HEK293T (cell line): ENCODE measurements at places on chromosomes 1 and 21.
A peak's percentile ranks its signal among the peaks of the same experiment; 100 is the strongest.

DNA sequence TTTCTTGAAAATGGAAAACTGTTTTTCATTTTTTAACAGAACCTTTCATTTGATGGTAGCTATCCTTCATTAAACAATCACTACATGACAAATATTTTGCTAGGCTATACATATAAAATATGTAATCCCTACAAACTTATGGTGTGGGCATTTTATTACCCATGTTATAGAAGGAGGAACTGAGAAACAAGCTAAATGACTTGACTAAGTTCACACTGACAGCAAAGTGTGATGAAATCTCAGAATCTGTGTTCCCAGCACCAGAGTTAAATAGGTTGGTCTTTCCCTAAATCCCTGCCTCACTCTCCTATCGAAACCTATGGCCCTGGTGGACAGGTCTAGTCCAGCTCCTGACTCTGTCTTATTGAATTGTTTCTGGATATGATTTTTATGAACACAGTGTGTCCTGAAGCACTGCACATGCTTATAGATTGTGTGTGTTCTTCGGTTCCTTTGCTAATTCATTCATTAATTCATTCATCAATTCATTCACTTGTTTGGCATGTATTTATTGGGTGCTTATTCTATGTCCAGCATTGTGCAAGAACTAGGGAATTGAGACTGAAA lies 301.0 kb downstream of the GRIK1 start:
- DNase-seq: no peak

- DNase-seq: peak; percentile 33
Observed at GRCh38 chr1:94970783-94971182, 43.9 kb upstream of the CNN3 start.

DNA sequence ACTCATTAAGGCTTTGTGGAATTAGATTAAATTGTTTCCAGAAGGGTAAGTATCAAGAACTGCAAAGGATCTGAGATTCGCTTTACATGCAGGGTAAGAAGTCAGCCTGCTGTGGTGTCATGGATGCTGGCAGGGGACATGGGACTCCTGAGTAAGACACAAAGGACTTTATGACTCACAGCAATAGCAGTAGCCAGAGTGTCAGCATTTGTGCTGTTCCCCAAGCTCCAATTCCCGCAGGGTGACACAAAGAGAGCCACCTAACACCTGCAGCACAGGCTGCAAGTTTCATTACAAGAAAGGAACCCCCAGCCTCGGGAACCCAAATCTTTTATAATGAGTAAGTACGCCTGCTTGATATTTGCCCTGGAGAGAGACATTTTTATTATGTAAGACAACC lies 298.1 kb upstream of the POU3F1 start:
- no peak for DNase-seq

DNA sequence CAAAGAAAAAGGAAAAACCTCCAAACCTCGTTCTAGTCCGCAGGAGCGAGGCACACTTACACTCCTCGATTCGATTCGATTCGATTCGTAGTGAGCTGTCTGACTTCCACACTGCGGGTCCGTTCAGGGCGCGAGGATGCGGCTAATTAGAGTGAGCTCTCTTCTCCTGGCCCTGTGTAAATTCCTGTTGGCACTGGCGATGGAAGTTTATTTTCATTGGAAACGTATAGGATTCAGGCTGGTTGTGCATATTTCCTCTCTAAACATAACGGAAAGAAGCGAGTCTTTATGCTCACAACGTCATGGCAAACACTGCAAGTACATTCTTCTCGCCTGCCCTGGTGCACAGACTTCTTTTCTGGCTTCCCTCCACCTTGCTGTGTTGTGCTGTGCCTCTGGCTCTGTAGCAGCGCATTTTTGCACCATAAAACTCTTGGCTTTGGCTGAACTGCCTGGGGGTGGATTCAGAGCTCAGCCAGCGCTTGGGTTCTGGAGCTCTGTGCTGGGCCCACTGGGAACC lies 2.7 kb downstream of the HUNK start:
- DNase-seq: no peak

DNA sequence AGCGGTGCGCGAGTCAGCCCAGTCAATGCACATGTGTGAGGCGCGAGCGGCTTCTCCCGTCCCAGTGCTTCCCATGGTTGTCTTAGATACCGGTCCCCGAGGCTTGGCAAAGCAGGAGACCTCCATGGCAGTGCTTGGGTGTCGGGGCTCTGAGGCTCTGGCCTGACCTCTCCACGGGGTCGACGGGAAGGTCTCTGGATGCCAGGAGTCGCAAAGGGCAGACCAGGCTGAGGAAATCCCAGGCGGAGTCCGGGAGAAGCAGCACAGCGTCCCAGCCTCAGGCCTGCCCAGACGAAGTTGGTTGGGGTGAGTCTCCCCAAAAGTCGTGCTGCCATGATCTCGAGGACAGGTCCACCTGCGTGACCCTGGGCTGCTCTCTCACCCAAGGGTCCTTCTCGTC lies 3881.6 kb downstream of the SRGAP2C start:
- no peak for DNase-seq

DNA sequence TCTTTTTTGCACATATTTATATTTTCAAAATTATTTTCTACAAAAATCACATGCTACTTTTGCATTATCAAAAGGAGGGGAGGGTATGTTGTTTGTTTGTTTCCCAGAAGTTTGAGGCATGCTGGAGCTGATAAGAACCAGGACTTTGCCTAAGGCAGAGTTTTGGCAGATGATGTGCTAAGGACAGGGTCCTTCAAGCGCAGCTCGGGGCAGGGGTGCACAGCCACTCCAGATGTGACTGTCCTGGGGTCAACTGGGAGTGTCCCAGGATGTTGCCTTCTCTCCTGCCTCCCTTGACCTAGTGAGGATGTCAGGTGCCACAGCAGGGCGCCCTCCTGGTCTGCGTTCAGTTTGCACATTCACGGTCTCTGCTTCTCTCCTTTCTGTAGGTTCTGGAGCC lies 42.6 kb upstream of the SRRM1 start:
- DNase-seq: no peak

DNA sequence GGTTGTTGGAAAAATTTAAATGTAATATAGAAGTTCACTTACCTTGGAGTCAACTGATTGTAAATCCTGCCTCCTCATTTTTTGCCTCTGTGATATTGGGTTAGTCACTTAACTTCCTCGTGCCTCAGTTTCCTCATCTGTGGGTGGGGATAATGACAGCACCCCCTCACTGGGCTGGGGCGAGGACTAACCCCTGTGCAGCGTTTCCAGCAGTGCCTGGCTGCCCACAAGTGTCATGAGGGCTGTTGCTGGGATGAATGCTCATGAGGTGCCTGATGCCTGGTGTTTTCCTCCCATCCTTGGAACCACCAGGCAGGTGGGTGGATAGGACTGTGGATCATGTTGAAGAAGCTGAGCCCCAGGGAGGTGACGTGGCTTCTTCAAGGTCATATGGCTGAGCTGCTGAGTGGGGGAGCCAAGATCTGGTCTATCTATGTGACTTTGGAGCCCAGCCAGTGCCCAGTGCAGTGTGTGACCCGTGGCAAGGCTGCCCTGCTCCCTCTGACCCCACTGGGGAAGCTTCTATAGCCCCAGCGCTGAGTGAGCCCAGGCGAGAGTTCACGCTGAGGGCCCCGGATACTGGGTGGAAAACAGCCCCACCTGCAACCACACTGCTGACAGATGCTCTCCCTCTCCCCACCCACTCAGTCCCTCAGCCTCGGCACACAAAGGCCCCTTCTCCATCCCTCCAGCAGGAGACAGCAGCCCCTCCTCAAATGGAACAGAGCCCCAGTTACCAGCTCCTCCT lies 446.0 kb downstream of the PTPRU start:
- no peak for DNase-seq

DNA sequence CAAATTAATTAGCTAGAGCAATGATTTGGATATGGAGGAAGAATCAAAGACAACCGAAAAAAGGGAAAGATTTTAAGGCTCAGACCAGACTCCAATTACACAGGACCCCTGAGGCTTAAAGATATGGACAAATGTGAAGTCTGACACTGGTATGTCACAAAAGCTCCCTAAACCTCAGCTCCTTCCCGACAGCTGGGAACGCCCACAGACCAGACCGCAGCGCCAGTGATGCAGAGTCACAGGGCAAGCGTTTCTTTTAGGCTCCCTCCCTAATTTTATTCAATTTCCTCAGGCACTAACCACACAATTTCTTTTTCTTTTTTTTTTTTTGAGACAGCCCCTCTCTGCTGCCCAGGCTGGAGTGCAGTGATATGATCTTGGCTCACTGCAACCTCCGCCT lies 40.2 kb downstream of the NID1 start:
- no peak for DNase-seq

DNA sequence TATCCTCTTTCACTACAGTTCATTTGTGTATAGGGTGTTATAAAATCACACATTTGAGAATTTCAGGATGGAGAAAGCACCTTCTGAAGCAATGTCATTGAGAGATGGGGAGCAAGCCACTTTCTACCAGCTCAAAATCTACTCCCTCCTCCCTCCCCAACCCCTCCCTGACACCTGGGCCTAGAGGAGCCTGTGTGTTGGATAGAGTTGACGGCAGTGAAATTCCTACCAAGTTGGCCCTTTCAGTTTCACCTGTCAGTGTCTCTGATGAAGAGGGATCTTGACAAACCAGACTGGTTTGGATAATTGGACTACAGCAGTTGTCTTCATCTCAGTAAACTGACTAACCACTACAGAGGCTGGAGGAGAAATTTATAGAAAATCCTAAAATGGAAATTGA lies 125.0 kb upstream of the HOOK1 start:
- DNase-seq: no peak

DNA sequence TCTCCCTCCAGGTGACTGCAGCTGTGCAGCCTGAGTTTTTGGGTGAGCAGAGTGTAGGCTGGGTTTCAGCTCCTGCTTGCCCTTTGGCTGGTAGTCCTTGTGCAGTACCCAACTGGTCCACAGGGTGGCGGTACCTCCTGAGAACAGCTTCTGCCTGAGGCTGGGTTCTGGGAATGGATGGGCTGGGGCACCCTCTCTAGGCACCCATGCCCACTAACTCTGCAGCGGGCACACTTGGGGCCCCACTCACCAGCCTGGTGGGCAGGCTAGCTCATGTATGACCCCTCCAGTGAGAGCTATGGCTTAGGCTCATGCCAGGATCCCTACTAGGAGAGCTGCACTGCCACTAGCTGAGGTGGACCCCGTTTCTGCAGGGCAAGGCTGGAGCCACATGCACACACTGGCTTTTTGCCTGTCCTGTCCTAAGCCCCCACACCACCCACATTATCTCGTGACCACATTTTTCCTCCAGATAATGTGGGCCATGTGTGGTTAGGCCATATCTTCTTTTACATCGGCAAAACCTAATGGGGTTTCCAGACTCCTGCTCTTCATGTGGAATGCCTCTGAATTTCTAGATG lies 15.5 kb upstream of the GSTM4 start:
- peak; percentile 85 for DNase-seq

GRCh38 chr1:152043870-152044269 lies 7.1 kb upstream of the S100A11 start:
- no peak for DNase-seq

DNA sequence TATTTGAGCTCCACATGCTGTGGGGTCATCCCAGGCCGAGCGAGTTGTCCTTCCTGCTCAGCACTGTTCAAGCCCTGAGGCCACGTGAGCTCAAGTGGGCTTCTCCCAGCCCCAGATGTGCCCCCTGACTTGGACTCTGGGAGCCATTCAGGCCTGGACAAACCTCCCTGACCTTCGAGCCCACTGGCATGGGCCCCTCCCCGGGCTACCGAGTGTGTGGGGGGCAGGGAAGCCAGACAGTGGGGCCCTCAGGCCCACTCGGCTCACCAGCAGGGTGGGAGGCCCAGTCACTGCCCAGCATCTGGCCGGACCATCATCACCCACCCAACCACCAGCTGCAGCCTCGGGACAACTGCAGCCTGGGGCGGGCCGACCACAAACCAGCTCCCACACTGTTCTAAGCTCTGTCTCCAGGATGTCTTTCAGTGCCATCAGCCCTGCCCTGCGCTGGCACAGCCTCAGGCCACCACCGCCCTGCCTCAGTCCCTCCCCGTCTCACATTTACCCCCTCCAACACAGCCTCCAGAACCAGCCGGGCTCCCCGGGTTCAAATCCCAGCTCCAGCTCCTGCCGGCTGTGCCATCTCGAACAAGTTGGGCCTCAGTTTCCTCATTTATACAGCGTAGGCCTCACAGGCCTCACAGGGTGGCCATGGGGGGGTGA lies 20.9 kb upstream of the PLEKHG5 start:
- no peak for DNase-seq

DNA sequence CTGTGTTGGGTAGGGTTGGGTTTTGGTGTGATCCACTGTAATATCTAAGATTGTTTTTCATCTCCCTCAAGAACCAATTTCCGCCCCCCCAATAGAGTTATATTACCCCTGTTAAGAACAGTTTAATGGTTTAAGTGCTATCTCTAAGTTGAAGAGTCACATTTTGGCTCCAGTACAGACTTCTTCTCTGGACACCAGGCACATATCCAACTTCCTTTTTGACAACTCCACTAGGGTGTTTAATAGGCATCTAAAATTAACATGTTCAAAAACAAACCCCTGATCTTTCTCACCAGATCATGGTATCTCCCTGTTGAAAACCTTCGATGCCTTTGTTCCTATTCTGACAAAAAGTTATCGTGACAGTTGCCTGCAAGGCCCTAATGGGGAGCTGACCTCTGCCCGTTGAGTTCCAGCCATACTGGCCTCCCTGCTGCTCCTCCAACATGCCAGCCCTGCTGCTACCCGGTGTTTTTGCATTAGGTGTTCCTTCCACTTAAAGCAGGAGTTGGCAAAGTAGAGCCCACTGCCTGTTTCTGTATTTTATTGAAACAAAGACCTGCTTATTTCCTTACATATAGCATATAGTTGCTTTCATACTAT lies 18.6 kb downstream of the USP24 start:
- DNase-seq: no peak

- DNase-seq: no peak
Observed at GRCh38 chr1:1390675-1391074, 8.5 kb downstream of the CCNL2 start.

GRCh38 chr1:17755120-17755519 lies at the start of gene ACTL8:
ACTL8 (plus strand) TSS chr1:17755333; CDS start chr1:17823009, 67,676 bp downstream.
- DNase-seq: peak; percentile 28

DNA sequence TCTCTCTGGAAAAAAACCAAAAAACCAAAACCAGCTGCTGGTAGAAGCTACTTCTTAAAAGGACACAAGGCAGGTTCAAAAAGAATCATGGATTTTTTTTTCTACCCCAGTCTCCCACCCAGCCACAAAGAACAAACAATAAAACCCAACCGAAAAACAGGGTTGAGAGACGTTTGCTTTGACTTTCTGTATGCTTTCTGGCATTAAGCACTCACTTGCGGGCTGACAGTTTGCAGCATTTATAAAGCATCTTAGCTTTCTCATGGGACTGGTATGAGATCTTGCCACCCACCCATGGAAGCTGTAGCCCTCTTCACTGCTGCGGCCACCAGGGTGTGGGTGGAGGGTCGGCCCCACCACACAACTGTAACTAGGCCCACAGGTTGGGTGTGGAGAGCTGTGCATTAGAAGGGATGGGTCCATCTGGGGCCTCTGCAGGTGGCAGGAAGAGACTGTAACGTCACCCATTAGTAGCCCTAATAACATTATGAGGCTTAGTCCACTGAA lies 165.7 kb downstream of the RHOU start:
- DNase-seq: no peak
